ENCODE measurements at places on chromosomes 1 and 21.

DNA sequence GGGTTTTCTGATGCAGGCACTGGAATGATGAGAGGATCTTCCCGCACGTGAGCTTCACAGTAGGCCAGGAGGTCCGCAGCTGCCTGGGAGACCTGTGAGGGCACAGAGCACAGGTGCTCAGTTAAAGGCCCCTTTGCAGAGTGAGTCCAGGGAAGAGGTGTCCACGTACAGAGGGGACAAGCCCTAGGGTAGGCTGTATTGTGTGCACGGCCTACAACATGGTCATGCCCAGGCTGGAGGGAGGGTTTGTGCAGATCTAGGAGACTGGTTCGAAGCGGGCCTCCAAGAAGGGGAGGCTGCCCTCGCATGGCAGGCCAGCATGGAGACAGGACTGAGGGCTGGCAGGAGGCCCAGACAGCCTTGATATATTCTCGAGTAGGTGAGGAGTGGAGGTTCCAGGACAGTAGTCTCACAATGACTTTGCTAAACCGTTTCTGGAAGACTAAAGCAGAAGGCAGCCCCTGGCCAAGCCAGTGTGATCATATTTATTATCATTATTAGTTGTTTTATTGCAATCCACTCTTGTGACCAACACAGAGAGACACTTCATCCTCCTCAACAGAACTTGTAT, 48.0 kb upstream of the B3GALNT2 start:
- no peak for DNase-seq

DNA sequence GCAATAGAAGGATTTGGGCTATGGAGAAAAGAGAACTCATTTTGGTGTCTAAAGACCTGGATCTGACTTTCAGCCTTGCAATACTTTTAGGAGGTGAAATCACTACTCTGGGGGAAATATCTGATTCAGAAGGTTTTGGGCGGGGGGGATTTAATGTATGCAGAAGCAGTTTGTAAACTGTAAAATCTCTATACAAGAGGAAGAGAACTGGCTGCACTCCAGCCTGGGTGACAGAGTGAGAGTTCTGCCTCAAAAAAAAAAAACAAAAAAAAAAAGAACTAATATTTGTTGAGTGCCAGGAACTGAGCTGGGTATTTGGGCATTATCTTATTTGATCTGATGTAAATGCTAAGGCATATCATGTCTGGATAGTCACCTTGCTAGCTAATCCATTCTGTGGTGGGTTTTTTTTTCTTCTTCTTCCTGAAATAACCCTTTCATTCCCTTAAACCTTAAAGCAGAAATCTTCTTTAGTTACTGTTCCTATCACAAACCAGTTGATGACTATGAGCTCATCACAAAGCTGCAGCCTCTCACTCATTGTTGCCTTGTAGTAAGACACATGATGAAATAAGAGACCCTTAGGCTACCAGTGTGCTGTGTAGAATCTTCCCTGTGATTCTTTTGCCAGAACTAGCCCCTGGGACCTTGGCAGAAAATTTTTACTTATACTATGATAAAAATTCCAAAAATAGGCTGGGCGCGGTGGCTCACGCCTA, 35.6 kb upstream of the SLC16A1 start:
- DNase-seq = no peak

- no peak for DNase-seq
Observed at GRCh38 chr1:77583483-77583882, 99.0 kb downstream of the ZZZ3 start.

- no peak for DNase-seq
Observed at GRCh38 chr1:96688767-96689166, 32.8 kb upstream of the PTBP2 start.

DNA sequence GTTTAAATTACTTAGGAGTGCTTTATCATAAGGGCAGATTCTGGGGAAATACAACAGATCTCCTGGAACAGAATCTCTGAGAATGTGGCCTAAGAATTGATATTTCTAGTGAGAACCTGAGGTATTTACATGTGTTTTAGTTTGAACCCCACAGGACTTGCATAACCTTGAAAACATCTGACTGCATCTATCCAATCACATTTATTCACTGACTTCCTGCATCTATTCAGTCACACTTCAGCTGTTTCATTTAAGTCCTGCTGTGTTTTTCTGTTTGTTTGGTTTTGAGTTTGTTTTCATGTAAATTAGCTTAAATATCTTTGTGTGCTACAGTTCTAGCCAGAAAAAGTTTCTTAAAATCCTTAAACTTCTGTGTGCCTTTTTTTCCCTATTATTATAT, 1260.7 kb downstream of the PLA2G4A start:
- peak; percentile 5 for DNase-seq

- DNase-seq = no peak
Observed at GRCh38 chr1:163933437-163933836, 611.7 kb downstream of the NUF2 start.

DNA sequence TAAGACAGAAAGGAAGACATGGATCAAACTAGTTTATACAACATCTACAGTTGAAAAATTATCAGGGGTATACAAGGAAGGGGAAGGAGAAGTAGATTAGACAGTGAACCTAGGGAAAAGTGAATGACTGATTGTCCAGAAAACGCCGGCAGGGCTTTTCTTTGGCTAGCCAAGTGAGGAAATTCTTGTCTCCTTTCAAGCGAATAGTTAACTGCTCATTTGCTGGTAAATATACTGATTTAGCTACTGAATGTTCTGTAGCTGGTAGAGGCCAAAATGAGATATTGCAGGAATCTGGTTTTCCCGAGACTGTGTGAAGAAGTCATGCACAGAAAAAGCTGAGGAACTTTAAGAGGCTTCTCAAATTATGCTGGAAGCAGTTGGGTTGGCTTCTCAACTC, 128.5 kb upstream of the ZNHIT6 start:
- no peak for DNase-seq

DNA sequence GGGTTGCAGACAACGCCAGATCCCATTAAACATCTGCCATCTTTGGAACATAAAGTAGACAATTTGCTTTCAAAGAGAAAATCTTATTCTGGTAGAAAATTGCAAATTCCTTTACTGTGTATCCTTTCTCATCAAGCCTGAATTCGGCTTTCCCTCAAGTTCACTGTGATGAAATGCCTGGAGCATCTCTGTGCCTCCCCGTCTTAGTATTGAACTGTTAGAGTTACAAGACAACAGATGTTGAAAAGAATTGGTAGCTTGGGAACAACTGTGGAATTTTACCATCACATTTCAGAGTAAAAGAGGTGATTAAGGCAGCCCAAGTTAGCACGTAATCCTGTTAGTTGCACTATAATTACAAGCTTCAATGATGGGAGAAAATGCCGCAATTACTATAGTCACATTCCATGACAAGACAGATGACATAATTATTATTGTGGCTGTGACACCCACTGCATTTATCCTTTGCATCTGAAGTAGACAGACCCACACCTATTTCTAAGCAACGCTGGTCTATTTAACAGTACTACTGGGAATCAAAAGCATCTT, 54.4 kb upstream of the B3GALNT2 start:
- no peak for DNase-seq

DNA sequence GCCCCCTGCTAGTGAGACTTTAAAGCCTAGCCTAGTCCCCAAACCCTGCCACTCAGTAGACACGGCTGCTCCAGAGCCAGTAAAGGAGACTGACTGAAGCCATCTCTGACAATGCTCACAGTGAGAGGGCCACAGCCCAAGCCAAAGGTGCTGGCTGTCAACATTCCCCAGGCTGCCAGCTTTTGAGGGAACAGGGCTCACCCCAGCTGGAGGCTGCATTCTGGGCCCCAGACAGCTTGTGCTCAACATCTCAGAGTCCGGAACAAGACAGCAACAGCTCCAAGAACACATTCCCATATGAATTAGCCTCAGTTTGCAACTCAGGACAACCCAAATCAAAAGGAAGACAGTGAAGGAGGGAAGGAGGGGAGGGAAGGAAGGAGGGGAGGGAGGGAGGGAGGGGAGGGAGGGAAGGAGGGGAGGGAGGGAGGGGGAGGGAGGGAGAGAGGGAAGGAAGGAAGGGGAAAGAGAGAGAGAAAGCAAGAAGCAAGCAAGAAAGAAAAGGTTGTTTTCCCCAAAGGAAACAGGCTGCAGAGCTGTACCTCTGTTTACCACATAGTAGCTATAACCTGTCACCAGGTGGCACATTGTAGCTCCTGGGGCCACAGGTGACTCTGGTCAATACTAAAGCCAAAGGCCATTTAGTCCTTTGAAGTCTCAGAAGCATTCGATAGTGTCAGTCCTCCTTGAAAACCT, 5.4 kb downstream of the ARTN start:
- no peak for DNase-seq

DNA sequence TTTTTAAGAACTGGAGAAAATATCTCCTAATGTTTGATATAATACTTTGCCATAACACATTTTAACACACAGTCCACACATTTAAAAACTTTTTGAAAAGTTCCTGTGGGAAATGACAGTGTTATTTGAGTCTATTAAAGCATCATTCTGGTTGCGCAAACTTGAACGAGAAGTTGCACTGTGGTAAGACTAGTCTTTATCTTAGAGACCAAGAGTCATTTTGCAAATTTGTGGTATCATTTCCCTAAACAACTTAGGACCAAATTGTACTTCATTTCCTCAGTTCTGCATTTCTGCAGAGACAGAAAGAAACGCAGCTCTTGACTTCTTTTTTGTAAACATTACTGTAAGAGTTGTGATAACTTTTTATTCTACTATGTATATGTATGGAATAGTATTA, at the start of gene RGS18:
Gene RGS18, plus strand, starts transcription at position 282 of the 400 bp plus-strand sequence. CDS start 176 bp downstream, outside the sequence.
- DNase-seq = no peak

GRCh38 chr21:14838400-14838799, 226.4 kb downstream of the NRIP1 start:
- no peak for DNase-seq

DNA sequence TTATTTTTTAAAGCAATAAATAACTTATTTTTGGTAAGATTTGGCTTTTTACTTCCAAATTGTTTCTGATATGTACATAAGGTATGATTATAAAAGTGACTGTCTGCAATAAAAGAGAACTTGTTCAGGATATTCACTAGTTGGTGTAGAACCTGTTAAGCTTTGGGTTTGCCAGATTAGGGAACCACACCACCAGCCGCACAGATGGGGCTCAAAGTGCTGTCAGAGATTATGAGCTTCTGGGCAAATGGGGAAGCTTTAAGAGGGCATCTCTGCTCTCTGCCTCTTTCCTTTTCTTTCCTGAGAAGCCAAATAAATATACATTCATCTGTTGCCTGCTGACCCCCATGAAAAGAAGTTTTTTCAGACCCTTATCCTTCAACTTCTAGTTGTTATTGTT, 25.4 kb downstream of the IVNS1ABP start:
- no peak for DNase-seq

DNA sequence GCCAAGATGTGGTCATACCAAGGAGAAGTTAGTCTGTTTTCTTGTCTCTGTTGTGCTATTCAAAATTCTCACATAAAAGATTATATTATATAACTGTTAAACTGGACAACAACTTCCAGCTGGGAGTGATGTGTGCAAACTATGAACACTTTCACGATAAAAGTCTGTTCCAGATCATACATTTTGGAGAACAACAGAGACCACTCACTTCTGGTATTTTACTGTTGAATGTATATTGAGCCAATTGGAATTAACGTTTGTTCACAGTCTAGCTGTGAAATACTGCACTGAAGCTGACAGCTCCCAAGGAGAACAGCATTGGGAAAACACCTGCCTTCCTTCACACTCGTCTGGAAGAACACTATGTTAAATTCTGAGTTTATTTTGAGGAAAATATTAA, 860 bp upstream of the SHCBP1L start:
- no peak for DNase-seq

- DNase-seq = peak; percentile 21
Observed at GRCh38 chr1:6041432-6042062, 4.1 kb upstream of the KCNAB2 start.

- DNase-seq = no peak
Observed at GRCh38 chr1:235006132-235006721, 122.4 kb downstream of the TOMM20 start.

- DNase-seq = no peak
Observed at GRCh38 chr1:103266036-103266435, 157.7 kb upstream of the COL11A1 start.

- no peak for DNase-seq
Observed at GRCh38 chr1:38098101-38098847, 51.7 kb upstream of the POU3F1 start.

- DNase-seq = no peak
Observed at GRCh38 chr1:179206812-179207211, 22.7 kb downstream of the ABL2 start.

GRCh38 chr1:39213511-39214002, 9.1 kb downstream of the MACF1 start:
- peak; percentile 44 for DNase-seq

DNA sequence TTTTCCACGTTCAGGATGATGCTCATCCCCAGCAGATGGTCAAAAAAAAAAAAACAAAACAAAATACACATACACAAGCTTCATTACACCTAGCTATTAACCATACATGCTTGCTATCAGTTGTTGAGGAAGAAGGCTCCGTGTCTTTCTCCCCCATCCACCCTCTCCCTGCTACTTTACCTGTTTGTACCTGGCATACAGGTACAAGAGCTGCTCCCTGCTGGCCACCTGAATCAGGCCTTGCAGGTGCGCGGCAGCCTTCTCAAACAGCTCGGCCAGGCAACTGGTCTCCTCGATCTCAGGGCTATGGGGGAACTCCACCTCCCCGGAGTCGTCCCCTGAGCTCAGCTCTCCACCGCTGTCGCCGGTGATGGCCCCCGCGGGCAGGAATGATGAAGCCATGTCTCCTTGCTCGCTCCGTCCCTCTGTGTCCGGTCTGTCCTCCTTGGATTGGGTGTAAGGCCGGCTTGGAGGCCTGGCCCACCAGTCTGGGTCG, 464 bp downstream of the ACBD6 start:
- no peak for DNase-seq

DNA sequence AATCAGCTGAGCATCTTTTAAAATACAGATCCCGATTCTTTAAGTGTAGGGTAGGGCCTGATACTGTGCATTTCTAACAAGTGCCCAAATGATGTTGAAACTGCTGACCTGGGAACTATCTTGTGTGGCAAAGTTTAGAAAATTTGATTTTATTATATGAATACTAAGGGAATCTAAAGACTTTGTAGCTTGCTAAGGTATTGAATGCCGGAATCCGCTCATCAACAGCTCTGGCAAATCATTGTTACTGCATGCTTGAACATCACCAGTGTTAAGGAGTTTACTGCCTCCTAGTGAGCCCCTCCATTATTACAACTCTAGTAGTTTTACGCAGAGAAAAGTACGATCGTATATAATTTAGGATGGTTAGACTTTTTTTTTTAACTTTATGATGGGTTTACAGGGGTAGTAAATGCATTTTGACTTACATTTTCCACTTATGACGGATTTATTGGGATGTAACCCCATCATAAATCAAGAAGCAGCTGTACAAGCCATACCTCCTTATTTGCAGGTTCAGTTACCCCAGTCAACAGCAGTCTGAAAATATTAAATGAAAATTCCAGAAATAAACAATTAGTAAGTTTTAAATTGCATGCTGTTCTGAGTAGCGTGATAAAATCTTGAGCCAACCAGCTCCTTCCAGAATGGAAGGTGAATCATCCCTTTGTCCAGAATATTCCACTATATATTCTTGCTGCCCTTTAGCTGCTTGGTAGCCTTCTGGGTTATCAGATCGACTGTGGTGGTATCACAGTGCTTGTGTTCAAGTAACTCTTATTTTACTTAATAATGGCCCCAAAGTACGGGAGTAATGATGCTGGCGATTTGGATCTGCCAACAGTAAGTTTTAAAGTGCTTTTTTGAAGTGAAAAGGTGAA, 892 bp downstream of the TYW3 start:
- peak; percentile 82 for DNase-seq

- DNase-seq = peak; percentile 20
Observed at GRCh38 chr1:33634806-33635205, 162.4 kb downstream of the ZSCAN20 start.

- DNase-seq = no peak
Observed at GRCh38 chr1:63046539-63046938, 262.6 kb downstream of the ATG4C start.

GRCh38 chr1:19643602-19644394, at the start of gene NBL1:
NBL1 (plus strand) TSS chr1:19644311; CDS start chr1:19655031, 10,720 bp downstream.
- DNase-seq = peak; percentile 48
